HFF-Myc (cell line): ENCODE measurements at places on chromosomes 4 and X.

DNA sequence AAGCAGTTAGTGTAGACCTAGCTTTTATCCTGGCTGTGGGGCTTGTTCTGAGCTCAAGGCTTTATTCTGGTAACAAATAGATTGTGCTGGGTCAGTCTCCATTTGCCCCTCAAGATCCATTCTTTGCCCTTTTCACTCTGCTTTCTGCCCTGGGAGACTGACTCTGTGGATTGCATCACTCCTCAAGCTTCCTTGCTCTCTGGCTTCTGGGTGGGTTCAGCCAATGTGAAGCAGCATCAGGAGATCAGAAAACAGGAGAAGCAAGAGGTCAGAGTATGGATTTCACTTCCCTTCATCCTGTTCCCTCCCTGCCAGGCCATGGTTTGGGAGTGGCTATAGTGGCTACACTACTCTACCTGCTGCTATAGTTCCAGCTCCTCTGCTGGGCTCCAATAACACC lies 184.1 kb upstream of the NDP start:
- no peak for DNase-seq

DNA sequence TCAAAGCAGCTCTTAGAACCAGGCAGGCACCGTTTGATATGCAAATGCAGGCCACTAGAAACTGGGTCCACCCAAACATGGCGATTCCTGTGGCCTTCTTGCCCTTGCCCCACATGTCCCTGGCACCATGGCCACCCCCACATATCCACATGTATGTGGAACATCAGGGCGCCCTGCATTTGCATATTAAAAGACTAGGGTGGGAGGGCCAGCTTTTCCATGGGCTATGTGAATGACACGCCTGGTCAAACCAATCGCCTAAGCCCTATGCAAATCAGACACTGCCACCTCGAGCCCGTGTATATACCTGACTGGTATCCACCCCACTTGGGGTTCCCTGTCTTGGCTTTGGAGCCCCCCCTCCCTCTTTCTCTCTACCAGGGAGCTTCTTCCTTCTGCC lies 107.0 kb downstream of the ABLIM2 start:
- no peak for DNase-seq

- peak; percentile 38 for DNase-seq
Observed at GRCh38 chr4:181685911-181686310, 557.3 kb upstream of the TENM3 start.

DNA sequence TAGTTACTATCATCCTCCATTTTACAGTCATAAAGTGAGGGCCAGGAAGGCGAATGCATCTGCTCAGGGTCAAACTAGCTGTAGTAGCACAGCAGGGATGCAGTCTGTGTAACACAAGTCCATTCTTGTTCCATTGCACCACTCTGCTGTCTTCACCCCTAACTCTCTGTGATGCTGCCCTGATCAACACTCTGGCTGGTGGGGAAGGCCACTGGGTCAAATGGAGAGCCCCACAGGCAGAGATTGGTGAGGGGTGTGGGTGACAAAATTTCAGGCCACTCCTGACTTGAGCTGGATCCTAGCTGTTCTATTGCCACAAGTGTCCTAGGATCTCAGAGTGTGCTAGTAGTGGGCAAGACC lies 136.5 kb downstream of the PJA1 start:
- no peak for DNase-seq

GRCh38 chr4:7516096-7516772 lies 81.5 kb upstream of the PSAPL1 start:
- DNase-seq, result no peak

DNA sequence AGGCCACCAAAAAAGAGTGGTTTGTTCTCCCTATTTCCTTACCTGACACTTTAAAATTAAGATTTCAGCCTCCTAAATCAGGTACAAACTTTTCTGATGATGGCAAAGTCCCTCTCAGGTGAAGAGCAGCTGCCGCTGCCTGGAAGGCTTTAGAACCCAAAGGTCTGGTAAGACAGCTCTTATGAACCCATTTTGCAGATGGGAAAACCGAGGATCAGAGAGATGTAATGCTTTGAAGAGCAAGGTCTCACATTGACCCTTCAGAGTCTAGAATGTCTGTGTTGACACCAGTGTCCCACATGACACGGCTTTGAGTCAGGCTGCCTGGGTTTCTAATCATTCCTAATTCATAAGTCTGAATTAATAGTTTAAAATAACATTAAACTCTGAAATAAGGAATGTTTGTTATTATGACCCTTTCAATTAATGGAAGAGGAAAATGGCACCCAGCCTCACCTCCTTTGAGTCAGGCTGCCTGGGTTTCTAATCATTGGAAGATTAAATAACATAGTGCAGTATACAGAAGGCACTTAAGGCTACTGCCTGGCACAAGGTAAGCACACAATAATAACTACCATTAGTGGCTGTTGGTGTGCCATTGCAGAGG lies 27.9 kb upstream of the KIAA0232 start:
- no peak for DNase-seq
